ENCODE measurements at places on chromosomes 4 and X.

DNA sequence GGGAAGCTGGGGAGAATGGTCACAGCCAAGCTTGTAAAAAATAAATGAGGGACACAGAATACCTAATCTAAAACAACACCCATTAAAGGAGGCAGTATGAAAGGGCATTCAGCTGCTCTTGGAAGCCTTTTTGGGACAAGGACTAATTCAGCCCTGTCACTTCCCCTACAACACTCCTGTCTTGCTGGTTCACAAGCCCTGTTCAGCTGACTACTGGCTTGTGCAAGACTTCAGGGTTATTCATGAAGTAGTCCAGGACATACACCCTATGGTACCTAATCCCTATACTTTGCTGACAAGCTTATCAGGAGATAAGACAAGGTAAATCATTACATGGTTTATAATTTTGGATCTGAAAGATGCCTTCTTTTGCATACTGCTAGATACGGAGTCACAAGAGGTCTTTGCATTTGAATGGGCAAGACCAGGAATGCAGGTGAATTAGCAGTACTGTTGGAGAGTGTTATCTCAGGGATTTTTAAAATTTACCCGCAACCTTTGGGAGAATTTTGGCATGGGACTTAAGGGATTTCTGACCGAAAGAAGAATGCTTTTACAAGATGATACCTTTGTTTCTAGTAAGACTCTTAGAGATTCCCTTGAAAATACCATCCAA, 103.2 kb upstream of the LANCL3 start:
- DNase-seq: no peak

- DNase-seq: no peak
Measured at GRCh38 chr4:86600007-86600653, 6.0 kb downstream of the PTPN13 start.

DNA sequence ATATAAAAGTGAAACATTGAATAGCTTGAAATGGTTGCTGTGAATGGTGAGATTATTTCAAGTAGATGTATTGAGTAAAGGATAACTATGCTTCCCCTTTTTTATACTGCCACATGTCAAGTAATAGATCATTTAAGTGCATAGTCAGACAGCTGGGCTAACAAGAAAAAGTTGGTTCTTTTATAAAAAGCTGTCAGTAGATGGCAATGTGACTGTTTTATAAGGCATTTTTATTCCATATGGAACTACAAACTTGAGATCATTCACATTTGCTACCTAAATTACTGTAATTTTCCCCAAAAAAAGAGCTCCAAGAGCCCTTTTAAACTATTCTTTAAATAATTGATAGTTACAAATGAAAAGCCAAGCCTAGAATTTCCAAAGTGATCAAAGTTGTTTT, 831.0 kb downstream of the C4orf33 start:
- no peak for DNase-seq

GRCh38 chr4:17332478-17332877, 179.4 kb downstream of the QDPR start:
- DNase-seq: no peak

GRCh38 chrX:136546371-136546781, 14.4 kb downstream of the VGLL1 start:
- DNase-seq: no peak

- no peak for DNase-seq
Measured at GRCh38 chrX:149865390-149865789, 15.6 kb upstream of the MAGEA8 start.

- DNase-seq: no peak
Measured at GRCh38 chr4:109816894-109817293, 1.3 kb downstream of the GAR1 start.

GRCh38 chr4:25484243-25484721, 107.2 kb downstream of the ANAPC4 start:
- DNase-seq: no peak

DNA sequence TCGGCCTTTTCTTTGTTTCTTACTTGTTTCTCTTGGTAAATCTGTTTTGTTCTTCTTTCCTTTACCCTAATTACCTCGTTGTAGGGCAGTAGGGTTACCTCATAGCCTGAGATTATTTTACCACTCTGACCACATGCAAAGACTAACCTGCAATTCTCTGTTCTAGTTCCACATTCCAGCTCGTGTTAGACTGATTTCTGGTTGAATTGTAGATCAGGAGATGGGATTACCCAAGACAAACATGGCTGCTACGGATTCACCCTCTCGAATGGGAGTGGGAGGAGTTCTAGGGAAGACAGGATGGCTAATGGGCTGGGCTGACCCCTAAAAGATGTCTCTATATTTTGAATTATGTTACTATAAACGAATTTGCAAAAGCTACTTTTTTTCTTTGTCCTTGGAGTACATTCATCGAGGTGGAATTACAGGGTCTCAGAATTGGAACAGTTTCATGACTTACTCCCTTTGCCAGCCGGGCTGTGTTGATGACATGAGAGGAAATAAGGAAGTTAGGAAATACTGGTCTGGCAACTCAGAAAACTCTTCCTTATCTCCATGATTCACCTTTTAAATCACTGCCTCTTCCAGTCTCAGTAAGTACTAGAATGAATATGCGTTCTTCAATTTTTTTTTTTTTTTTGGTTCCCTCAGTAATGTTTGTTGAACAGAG, 36.7 kb upstream of the FBXW7 start:
- DNase-seq: no peak

DNA sequence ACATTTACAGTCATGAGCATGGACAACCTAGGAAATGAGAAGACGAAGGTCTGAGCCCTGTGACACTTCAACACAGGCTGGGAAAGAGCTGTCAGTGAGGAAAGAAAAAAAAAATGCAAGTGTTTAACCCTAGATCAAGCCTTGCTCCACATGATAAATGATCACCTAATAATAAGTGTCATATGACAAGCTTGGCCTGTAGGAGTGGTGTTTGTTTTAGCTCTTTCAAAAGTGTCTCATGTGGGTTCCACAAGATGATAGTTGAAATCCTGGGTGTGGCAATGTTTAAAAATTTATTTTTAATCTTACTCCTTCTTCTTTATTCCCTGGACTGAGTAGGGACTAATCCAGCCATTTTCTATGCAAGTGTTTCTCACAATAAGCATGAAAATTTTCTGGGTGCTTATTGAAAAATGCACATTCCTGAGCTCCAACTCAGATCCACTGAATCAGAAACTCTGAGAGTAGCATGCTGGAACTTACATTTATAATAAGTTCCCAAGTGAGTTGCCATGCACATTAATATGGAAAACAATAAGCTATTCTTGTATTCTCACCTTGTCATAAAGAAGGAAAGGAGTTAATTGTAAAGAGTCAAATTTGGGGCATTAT, 138.3 kb downstream of the AREG start:
- DNase-seq: no peak

DNA sequence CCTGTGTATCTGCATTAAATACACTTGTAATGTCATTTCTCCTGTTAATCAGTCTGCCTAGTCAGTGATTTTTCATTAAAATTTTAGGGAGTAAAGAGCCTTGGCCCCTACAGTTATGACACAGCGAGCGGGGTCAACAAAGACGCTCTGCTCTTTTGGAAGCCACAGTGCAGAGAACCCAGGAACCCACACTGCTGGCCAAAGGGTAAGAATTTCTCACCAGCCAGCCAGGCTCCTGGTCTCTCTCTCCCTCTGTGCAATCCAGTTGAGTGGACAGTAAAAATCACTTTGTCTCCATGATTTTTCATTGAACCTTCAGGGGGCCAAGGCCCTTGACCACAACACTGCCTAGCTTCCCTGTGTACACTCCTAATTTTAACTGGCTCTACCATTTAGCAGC, 52.8 kb downstream of the NLGN4X start:
- no peak for DNase-seq

GRCh38 chr4:158111241-158111640, 61.6 kb downstream of the GASK1B start:
- no peak for DNase-seq

- DNase-seq: no peak
Measured at GRCh38 chr4:123133397-123134050, 211.1 kb upstream of the NUDT6 start.

DNA sequence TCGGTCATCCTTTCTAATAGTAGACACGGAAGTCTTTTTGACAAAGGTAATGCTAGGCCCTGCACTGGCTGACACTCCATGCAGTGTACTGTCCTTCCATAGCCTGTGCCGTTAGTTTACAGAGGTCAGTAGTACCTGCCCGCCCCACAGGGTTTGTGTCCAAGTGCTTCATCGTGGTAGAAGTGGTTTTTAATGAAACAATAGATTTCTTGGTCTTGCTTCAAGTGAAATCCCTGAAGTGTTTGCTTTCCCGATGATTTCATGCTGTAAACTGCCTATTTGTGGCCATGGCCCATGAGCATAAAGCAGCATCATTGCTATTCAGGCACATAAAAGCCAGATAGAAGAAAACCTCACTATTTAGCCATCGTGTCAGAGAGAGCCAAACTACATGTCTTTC, 139.3 kb downstream of the GPR143 start:
- DNase-seq: no peak

DNA sequence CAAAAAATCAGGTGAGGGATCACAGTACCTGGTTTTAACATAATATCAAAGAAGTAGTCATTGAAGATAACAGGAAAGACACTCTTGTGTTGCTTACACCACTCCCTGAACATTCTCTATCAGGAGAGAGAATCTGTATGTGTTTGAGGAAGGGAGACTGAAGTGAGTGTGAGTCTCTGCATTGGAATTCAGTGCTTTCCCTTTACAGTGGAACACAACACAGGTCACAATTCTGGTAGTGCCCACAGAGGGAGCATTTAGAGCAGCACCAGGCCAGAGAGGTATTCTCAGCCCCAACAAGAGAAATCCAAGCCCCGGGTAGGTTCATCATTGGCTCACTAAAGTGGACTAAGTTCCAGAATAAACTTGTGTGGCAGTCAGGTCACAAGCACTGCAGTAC, 64.7 kb upstream of the UBQLN2 start:
- no peak for DNase-seq

GRCh38 chr4:152499344-152499743, 36.5 kb downstream of the FBXW7 start:
- DNase-seq: no peak

DNA sequence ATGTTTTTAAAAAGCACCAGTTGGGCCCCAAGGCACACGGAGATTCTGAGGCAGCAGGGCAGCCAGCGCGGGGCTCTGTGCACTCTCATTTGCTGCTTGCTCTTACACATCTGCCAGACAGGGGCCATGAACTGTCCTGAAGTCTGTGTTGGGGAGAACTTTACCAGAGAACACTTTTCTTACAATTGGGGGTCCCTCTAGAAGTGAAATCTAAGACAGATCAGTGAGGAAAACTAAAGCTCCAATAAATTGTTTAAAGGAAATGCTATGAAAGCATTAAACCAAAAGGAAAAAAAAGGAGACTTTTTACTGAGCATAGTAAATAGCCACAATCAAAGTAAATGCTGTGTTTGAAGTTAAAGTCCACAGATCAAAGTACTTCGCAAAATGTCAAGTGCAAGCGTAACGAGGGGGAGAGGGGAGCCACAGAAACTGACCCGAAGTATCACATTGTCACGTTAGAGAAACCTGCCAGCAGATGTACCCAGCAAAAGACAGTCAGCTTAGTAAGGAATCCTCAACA, 37.8 kb downstream of the SORBS2 start:
- DNase-seq: no peak

DNA sequence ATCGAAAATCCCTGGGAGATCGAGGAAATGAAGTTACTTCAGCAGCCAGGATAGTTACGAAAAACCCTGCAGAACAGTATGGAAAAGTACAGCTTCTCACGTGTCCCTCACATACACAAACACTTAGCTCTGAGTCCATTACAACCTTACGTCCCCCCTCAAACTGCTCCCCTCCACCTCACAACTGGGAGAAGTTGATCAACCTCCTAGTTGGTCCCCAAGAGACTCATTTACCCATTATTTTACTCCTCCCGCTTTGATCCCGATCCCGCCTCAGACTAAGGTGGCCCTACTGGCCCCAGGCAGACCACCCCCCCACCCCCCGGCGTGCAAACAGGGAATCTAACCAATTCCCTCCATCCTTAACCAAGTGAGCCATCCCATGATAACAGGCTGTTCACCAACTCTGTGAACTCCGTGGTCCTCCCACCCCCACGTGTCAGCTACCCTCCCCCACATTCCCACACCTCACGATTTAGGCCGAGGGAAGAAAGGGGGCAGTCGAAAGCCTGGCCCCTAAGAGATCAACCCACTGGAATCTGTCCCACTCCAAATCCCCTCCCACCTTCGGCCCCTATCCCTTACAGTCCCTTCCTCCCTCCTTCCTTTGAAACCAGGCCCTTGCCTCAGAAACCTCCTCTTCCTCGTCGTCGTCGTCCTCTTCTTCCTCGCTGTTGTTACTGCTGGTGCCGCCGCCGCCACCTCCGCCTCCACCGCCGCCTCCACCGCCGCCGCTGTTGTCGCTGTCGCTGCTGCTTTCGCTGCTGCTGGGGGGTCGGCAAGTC, 755 bp downstream of the ANKRD17 start:
- DNase-seq: peak; percentile 11

DNA sequence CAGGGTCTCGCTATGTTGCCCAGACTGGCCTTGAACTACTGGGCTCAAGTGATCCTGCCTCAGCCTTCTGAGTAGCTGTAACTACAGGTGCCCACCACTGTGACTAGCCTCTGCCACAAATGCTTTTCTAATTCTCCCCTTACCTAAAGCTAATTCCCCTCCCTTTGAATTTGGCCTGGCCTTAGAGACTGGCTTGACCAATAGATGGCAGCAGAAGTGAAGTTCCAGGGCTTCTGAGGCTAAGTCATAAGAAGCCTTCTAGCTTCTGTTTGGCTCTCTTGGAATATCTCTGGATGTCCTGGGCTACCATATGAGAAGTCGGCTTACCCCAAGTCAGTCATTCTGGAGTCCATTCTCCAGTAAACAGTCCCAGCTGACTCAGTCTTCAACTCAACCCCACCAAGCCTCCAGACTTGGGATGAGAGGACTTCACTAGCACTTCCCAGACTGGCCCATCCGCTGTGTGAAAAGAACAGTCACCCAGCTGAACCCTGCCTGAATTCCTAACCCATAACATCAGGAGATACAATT, 61.0 kb downstream of the HPRT1 start:
- DNase-seq: peak; percentile 6

DNA sequence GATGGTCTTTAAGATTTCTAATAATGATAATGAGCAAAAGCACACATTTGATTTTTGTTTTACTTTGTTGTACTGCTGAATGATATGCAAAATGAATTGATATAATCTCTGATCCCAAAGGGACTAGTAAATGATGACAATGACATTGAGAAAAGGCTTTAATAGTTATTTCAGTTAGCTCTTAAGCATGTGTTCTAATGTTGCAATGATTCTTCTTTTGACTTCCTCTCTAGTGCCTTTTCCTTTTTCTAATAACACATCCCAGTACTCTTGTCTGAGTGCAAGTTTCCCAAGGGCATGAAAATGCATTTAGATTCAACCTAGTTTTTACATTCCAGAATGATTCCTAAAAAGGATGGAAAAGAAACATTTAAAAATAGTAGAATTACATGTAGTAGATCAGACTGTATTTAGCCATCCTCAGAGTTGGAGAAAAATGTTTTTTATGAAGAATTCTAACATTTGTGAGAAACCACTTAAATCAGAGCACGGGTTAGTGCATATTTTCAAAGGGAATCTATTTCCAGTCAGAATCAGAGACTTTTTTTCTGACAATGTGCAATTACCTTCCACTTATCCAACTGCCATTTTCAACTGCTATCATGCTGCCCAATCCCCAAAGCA, 508.8 kb downstream of the C4orf33 start:
- DNase-seq: no peak

GRCh38 chr4:73606465-73606974, 13.7 kb downstream of the RASSF6 start:
- no peak for DNase-seq

Data from prostate gland (tissue), 2 donors.